AG08396 (cell line): ENCODE measurements at places on chromosomes 6 and 20.

- DNase-seq = no peak
Measured at GRCh38 chr6:83132121-83132520, 60.9 kb downstream of the PGM3 start.

- DNase-seq = no peak
Measured at GRCh38 chr6:146027586-146028251, 1.1 kb upstream of the GRM1 start.

DNA sequence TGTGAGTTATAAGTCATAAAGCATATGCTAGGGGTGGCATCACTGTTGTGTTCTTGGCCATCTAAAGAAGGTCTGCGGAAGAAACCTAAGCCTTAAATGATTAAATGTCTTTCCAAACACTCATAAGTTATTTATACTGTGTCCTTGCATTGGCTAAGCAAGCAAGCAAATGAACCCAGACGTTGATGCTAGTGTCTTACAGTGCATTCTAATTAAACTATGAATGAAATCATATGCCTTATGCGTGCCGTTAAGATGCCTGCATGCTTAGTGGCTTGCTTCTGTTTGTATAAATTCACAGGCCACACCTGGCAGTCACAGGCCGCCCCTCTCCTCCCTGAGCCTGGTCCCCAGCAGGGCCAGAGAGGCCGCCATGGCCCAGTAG lies 49.9 kb downstream of the RIN2 start:
- no peak for DNase-seq

GRCh38 chr6:22726966-22727365 lies 157.6 kb downstream of the HDGFL1 start:
- DNase-seq = no peak

GRCh38 chr6:130997061-130997753 lies 65.8 kb downstream of the EPB41L2 start:
- no peak for DNase-seq

- no peak for DNase-seq
Measured at GRCh38 chr6:135904666-135905065, 53.2 kb downstream of the PDE7B start.

DNA sequence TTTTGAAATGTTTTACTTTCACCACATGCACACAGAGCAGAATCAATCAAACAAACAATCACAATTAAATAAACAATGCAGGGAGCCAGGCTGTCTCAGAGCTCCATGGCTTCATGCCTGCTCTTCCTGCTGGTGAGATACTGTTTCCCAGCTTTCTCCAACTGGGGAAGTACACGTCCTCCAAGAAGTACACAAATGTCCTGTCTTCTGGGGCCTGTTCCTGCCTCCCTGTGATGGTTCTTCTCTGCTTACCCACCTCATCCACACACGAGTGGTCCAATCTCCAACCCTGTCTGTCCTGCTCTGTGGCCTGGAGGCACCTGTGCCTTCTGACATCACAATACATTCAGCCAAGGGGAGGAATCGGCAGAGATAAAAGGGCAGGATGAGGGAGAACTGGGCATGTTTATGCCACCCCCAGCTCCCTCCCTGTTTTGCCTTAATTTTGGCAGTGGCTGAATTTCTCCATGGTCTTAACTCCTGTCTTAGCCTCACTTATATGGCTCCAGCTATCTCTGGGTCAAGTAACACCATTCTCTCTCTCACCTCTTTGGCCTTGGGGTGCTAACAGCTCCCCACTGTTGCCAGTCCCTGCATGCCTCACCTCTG lies 25.3 kb upstream of the TTPAL start:
- DNase-seq = no peak

GRCh38 chr6:96721227-96721626 lies 116.0 kb downstream of the GPR63 start:
- no peak for DNase-seq

- DNase-seq = no peak
Measured at GRCh38 chr6:21133901-21134300, 459.6 kb upstream of the SOX4 start.

- no peak for DNase-seq
Measured at GRCh38 chr20:59728722-59729430, 124.5 kb downstream of the PHACTR3 start.

GRCh38 chr6:121867095-121867494 lies 431.6 kb downstream of the GJA1 start:
- no peak for DNase-seq

- DNase-seq = no peak
Measured at GRCh38 chr6:158717341-158718330, 67.8 kb downstream of the SYTL3 start.

DNA sequence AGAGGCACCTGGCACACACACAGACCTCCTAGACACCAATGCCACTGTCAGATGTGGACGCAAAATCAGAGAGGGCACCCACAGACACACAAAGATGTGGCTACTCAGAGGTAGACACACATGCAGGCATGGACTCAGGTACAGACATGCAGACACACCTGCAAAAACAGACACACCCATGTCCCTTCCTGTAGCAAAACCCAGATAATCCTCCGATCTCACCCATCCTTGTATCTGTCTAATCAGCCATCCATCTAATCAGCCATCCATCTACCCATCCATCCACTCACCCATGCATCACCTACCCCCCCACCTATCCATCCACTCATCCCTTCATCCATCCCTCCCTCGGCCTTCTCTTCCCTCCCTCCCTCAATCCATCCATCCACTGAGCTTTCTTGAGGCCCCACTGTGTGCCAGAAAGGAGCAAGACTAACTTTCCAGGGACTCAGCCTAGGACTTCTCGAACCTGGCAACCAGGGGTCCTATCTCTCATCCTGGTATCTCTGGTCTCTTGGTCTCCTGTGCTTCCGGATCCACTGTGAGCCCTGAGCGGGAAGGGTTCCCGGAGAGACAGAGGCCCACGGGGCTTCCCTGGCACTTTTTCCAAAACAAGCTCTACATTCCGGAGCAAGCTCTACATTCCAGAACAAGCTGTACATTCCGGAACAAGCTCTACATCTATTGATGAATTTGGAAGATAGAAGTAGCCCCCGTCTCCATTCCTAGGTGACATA lies 1.1 kb upstream of the TGM2 start:
- DNase-seq = no peak

DNA sequence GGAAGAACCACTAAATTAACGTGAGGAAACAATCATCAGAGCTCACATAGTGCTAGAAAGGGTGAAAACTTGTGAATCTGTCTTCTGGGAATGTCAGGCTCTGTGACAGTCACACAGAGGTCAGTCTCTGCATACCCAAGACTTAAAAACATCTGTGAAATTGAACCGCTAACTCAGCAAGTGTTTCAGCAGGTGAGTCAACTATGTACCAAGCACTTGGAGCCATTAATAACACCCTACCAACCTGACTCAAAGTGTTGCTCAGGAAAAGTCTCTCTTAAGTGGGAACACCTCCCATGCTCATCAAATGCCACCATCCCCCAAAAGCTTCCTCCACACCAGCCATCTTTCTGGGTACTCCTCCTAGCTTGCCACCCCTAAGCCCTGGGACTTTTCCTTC lies 92.3 kb upstream of the CARMIL1 start:
- DNase-seq = no peak

GRCh38 chr6:42241915-42242314 lies 24.3 kb upstream of the MRPS10 start:
- DNase-seq = no peak

- no peak for DNase-seq
Measured at GRCh38 chr6:2042956-2043648, 202.3 kb downstream of the GMDS start.

- no peak for DNase-seq
Measured at GRCh38 chr6:15945593-15946159, 183.2 kb upstream of the MYLIP start.

- peak; percentile 21 for DNase-seq
Measured at GRCh38 chr6:163460307-163460782, 45.8 kb downstream of the QKI start.

DNA sequence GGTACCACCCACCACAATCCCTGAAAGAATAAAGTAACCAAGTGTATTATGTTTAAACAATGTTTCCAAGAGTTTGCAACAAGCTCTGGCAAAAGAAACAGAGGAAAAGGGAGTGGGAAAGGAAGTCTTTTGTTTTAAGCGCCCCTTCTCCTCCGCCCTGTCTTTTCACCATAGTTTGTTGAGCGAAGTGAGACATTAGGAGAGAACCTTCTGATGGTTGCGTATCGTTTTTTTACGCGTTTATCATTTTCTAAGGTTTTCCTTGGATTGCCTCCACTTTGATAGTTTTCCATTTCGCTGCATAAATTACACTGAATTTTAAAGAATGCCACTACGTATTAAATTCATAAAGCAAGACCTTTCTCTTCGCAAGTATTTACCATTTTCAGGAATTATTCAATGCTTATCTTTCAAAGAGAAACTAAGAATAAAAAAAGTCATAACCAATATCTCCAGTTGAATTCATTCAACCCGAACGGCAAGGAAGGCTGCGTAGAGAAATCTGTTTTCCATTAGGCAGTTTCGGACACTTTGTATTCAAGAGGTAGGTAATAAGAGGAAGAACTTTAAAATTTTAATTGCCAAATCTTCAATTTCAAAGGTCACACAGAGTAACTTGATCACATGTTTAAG lies 920 bp upstream of the EPHA7 start:
- no peak for DNase-seq

- peak; percentile 36 for DNase-seq
Measured at GRCh38 chr6:95601133-95601532, 23.8 kb downstream of the MANEA start.

GRCh38 chr20:48787861-48788375 lies 39.9 kb downstream of the PREX1 start:
- peak; percentile 21 for DNase-seq

GRCh38 chr20:64232794-64233193 lies 22.8 kb upstream of the PCMTD2 start:
- DNase-seq = no peak

GRCh38 chr20:51500311-51500710 lies 42.2 kb downstream of the NFATC2 start:
- no peak for DNase-seq

GRCh38 chr6:70380252-70380651 lies 33.1 kb upstream of the FAM135A start:
- no peak for DNase-seq

DNA sequence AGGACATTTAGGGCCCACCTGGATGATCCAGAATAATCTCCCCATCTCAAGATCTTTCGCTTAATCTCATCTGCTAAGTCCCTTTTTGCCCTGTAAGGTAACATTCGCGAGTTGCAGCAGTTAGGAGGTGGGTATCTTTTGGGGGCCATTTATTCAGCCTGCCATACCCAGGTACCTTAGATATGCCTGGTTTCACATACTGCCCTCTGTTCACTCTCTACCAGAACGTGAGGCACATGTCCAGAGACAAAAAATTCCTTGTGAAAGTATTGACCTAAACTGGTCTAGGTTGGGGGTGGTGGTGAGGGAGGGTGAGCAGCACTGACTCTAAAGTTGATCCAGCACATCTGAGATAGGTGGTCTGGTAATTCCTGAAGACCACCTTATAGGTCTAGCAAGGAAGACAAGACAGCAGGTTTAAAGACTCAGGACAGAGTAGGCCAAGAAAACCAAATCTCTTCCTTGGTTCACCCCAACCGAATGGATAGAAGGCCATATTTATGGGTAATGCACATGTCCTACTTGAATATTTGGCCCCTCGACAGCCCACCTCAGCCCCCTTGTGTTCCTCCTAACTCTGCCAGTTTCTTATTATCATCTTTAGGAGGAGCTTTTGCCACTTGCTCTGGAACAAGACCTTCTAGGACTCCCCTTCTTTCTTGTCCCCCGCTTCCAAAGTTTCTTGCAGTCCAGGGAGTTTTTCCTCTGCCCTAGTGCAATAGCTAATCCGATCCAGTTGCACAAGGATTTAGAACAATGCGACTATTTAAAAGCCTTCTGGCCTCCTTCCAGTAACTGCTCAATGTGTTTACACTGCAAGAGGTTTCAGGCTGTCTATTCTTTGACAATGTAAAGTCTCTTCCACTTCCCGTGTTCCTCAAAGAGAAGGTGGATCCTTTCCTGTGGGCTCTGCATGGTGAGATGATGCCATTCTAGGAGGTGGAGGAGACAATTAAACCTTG lies 213.0 kb upstream of the LAMP5 start:
- peak; percentile 26 for DNase-seq

- DNase-seq = no peak
Measured at GRCh38 chr6:16494793-16495192, 256.4 kb downstream of the GMPR start.

DNA sequence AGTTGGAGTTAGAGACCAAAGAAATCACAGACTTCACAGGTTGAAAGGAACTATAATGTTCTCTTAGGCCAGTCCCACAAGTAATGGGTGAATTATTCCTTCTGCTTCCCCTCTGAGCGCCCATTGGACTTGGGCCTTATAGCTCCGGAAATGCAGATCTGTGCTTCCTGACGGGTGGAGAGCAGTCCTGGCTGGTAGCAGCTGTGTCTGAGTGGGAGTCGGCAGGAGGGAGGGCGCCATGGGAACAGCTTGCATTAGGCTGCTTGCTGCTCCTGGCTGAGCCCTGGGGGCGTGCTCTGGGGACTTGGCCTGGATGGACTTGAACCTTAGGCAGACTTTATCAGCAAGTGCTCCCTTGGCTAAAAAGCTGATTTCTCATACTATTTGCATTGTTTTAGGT lies 18.4 kb upstream of the NUP153 start:
- DNase-seq = peak; percentile 39

- DNase-seq = no peak
Measured at GRCh38 chr20:45423700-45424099, 7.8 kb downstream of the PIGT start.
